SK-N-MC (cell line): ENCODE measurements at places on chromosomes 2 and 18.

DNA sequence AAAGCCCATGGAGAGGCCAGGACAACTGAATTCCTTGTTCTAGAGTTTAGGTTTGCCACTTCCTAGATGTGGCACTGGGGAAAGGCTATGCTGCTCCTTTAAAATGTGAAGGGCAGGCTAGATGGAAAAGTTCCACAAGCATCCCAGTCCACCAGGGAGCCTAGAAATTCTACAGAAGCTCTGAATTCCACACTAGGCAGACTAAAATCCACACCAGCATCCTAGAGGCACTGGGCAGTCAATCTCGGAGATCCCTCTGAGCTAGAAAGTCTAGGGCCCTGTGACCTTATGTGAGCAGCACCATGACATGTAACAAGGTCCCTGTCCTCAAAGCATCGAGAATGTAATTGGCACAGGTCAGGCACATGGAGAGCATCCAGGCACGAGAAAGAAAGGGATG is 71.5 kb downstream of the LYPD1 start:
- DNase-seq, result no peak

DNA sequence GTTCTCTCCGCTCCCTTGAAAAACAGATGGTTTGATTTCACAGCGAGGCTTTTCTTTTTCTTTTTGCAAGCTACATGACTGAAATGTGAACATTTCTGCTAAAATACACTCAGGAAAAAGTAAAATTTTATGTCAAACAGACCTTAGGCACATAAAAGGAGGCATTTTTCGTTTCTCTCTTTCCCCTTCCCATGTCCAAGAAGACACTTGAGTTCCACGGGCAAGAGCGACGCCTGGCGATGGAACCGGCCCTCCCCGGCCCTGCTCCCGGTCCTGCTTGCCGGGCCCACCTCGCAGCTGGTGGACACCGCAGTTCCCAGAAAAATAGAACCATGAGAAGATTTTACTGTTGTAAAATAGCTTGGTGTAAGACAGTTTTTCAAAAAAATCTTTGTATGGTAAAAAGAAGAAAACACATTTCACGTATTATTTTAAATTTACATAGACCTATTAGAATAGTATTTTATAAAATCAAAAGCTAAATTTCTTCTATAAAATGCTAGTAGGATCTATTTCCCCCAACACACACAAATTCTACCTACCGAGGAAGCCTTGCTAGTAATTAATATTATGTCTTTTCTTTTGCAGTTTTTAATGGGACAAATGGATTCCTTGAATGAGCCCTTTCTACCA is 2.3 kb upstream of the ALKAL2 start:
- no peak for DNase-seq

GRCh38 chr2:230319211-230319862 is 7.7 kb upstream of the SP140L start:
- DNase-seq, result no peak

GRCh38 chr2:28842042-28842441 is 28.1 kb downstream of the TRMT61B start:
- DNase-seq, result no peak

DNA sequence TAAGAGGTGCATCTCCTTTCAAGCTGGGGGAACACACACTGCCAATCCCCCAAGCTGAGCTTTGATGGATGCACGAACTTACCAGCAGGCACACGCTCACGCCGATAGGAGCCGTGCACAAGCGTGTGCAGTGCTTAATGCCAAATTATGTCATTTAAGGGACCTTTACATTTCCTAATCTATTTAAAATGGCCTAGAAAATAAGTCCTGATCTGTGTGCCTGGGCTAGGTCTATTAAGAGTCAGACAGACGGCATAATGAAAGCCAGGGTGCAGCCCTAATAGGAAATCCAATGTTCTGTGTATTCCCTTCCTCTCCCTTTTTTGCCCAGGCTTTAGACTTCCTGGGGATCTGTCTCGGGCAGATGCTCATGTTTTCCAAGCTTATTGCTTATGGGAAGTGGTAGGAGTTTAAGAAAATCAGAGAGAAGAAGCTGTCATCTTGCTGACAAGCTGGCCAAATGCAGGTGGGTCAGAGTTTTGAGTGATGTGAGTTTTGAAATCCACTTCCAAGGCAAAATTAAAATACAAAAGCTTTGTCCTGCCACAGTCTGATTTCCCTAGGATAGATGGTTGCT is 142.6 kb downstream of the MYT1L start:
- DNase-seq, result no peak

DNA sequence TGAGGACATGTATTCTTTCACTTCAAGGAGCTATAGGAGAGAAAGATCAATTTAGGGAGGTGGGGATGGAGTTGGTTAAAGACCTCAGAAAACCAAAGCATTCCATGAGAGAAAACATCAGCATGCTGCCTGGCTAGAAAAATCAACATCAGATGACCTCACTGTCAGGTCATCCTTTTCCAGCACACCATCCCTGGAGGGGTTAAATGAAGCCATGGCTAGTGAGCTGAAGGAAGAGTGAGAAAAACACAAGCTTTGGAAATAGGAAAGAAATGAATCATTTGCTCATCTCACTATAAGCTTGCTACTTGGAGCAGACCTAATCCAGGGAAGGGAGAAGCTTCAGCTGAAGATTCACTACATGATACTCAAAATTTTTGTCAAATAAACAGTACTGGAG is 109.5 kb upstream of the ITGB6 start:
- DNase-seq, result no peak
